ENCODE measurements at places on chromosomes 12 and 14.

- no peaks in the 10 kb centered on the region for H3K36me3 ChIP-seq
- no peak overlapping the region for H3K4me3 ChIP-seq
- H3K27me3 ChIP-seq: no peaks in the 10 kb centered on the region
- H3K4me1 ChIP-seq: no peaks in the 10 kb centered on the region
- H3K27ac ChIP-seq: no peak overlapping the region
Observed at GRCh38 chr12:103696101-103696500, 109.0 kb downstream of the STAB2 start.

DNA sequence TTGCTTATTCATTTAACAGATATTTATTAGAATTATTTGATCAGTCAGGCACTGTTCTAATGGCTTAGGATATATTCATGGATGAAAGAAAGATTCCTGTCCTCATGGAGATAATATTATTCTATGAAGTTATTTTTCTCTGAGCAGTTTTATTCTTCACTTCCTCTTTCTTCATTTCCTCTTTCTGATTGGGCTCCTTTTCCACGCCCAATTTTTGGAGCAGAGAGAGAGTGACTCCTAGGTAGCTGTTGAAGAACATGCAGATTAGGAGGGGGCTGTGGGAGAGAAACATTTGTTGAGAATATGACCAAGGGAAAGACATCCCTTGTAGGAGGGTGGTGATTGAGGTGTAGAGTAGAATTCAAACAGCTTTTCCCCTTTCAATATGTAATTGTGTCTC lies 6.0 kb upstream of the YARS2 start:
- DNase-seq: no peak
- no peaks in the 10 kb centered on the region for H3K4me1 ChIP-seq
- H3K27ac ChIP-seq: no peak overlapping the region
- H3K27me3 ChIP-seq: no peaks in the 10 kb centered on the region

GRCh38 chr12:62976110-62976662 lies 41.2 kb upstream of the PPM1H start:
- no peaks in the 10 kb centered on the region for H3K4me1 ChIP-seq
- no peak for DNase-seq
- H3K4me3 ChIP-seq: no peak overlapping the region
- no peak overlapping the region for H3K27ac ChIP-seq
- no peaks in the 10 kb centered on the region for H3K36me3 ChIP-seq

- no peaks in the 10 kb centered on the region for H3K27me3 ChIP-seq
- H3K36me3 ChIP-seq: no peaks in the 10 kb centered on the region
- no peak overlapping the region for H3K27ac ChIP-seq
- no peak overlapping the region for H3K4me3 ChIP-seq
- H3K4me1 ChIP-seq: no peaks in the 10 kb centered on the region
- no peak for DNase-seq
Observed at GRCh38 chr14:73368616-73369015, 89.7 kb downstream of the NUMB start.

DNA sequence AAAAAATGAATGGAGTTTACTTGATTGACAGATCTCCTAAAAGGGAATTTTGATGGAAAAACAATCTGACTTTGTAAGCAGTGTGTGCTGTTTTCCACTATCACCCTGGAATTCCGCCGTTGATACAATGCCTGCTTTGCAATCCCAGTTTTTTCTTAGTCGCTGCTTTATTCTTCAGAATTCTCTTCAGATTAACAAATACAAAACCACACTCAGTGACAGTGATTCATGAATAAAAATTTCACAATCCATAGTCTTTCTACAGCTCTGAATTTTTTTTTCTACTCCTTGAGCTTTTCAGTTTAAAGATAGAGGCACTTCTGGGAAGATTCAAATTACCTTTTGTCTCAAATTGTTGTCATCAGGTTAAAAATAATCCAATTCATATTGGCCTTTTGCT lies 44.6 kb upstream of the KITLG start:
- no peak overlapping the region for H3K27ac ChIP-seq
- no peak for DNase-seq
- H3K36me3 ChIP-seq: no peaks in the 10 kb centered on the region
- no peaks in the 10 kb centered on the region for H3K27me3 ChIP-seq
- peaks cover 17% of the 10 kb centered on the region for H3K4me1 ChIP-seq
- H3K4me3 ChIP-seq: no peak overlapping the region
